Hypothalamus (tissue), 51 donors: ENCODE measurements at places on chromosomes 16 and 17.
A peak's percentile ranks its signal among the peaks of the same experiment; 100 is the strongest.

DNA sequence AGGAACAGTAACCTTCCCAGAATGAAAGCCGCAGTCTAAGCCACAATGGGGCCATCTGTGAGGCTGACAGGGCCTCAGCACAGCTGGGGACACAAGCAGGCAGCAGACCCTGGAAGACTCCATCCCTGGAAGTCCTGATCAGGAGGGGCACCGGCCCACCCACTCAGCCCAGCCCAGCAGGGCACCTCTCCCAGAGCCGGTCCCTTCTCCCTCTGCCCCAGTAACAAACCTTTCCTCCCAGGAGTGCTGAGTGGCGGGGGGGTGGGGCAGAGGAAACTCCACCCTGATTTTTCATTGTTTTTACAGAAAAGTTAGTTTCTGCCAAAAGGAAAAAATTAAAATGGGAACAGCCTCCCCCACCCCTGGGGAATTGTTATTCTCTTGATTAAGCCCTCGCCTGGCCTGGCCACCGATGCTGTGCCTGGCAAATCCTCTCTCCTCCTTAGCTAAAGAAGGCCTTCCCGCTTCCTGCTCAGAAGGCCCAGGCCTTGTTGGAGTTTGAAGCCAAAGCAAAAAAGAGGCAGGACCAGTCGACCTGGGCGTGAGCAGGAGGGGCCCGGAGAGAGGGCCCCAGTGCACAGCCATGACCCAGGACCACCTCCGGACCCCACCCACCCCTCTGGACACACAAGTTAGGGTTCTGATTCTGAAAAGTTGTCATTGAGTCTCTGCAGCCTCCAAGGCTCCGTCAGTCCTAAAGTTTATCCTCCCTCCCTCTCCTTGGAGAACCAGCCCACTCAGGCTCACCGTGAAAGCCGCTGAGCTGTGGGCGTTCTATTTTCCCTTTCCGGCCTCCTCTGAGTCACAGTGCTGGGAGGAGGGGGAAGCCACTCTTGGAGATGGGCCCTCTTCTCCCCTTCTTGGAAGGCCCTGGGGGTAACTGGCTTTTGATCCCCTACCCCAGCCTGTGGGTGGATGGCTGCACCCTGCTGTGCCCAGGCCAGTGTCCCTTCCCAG lies 128.4 kb upstream of the TNRC6C start:
- peak; percentile 57 for DNase-seq

DNA sequence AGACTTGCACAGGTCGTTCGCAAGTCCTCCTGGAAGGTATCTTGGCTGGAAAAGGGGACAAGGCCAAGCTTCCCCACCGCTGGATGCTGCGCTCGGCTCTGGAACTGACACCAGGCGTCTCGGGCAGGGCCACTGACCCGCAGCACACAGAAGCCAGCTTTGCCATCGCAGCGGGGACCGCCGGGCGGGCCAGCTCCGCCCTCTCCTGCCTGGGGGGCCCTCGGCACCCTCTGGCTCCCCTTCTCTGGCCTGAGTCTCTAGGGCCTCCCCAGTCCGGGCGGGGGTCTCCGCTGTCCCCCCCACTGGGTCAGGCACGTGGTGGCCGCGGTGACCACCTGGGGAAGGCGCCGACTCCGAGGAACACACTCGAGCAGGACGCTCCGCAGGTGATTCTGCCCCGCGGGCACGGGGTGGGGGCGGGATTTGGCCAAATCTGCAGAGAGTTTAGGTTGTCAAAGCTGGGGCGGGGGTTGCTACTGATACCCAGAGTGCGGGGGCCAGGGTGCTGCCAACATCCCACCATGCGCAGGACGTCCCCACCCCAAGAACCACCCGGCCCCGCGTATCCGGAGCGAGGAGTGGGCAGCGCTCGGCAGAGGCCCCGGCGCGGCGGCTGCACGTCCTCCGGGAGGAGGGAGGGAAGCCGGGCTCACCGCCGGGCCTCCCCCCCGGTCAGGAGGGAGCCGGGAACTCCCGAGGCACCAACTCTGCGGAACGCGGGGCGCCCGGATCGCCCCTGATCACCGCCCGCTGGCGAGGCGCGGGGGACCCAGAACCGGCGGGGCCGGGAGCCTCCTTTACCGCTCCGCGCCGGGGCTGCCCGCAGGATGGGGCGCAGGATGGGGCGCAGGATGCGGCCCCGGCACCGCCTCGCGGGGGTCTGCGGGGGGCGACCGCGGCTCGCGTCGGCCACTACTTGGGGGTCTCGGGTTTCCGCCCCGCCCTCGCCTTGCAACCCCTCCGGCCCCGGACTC lies 744 bp upstream of the METRNL start:
- no peak for DNase-seq

GRCh38 chr17:80359422-80360110 lies 55.4 kb upstream of the ENDOV start:
- no peak for DNase-seq

DNA sequence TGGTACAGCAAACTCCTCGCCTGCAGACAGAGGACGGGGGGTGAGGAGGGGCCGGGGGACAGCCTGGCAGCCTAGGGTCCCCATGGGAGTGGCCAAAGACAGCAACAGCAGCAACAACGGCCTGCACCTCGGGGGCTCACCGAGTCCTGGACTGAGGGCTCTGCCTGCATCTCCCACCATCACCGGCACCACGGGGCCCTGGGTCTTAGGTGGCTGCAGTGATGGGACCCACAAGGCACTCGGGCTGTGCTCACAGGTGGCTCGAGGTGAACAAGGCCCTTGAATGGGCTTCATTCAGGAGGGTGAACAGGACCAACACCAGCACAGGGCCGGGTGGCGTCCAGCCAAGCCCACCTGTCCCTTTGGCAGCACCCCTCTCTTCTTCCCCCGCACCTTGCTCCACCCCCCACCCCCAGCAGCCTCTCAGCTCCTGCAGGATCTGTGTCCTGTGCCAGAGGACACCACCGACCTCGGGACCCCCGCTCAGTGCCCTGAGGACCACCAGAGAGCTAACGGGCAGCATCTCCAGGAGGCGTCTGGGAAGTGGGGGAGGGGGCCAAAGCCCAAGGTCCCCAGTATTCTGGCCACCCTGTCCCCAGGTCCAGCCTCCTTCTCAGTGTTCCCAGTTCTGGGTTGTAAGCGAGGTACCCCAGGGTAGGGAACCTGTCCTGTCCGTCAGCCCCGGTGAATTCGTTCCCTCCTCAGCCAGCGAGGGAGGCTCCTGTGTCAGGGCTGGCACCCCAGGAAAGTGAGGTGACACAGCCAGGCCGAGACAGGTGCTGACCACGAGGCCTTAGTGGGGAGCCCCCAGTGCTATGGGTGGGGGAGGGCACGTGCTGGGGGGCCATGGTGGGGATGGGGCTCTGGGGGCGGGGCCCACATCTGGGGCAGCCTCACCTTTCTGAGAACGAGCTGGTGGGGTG lies 94.3 kb downstream of the TBC1D16 start:
- no peak for DNase-seq

DNA sequence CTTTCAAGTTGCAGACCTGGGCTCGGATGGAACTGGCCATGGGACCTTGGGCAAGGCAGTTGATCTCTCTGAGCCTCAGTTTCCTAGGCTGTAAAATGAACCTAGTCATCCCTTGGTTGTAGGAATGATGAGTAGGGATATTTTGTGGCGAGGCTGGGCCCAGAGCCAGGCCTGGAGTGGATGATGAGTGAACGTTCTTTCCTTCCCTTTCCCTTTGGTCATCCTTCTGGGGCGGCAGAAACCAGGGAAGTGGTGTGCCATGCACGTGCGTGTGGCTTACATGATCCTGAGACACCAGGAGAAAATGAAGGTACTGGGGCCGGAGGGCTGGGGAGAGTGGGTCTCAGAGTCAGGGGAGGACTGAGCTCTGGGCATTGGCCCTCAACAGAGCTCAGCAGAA lies 8.4 kb downstream of the FBRS start:
- no peak for DNase-seq

DNA sequence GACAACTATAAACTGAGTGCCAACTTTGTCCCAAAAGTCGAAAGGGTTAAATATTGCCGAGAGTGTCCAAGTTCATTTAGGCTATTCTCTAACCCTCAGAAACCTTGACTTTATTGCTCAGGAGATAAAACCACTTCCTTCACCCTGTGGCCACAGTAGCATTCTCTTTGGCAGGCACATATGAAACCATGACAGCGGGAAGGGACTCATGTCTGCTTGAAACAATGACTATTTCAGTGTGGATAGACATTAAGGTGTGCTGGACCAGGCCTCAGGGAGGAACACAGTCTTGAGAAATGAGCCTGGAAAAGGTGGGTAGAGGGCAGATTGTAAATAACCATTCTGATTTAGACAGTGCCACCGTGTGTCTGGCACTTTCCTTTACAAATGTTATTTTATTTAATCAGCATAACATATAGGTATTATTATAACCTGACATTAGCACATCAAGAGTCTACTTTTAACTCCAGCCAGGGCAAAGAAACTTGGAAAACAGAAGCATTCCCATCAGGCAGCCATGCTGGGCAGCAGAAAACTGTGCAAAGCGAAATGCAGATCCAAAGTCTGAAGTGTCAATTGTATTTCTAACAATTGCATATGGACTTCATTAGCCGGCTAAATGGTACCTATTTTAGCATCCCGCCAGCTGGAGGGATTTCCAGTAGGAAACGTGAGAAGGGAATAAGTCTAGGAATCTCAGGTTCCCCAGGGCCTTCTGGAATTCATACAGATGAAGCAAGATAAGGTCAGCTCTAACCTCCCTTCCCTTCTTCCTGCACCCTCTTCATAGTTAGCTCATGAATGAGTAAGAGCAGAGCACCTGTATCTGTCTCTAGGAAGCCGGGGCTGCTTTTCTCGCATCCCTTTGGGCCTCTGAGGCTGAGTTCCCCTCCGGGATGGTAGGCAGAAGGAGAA lies 212.8 kb upstream of the ELAC2 start:
- DNase-seq = no peak

- no peak for DNase-seq
Observed at GRCh38 chr16:25052530-25052929, 37.4 kb upstream of the ARHGAP17 start.

- DNase-seq = no peak
Observed at GRCh38 chr17:47732399-47733046, 513 bp upstream of the TBX21 start.

DNA sequence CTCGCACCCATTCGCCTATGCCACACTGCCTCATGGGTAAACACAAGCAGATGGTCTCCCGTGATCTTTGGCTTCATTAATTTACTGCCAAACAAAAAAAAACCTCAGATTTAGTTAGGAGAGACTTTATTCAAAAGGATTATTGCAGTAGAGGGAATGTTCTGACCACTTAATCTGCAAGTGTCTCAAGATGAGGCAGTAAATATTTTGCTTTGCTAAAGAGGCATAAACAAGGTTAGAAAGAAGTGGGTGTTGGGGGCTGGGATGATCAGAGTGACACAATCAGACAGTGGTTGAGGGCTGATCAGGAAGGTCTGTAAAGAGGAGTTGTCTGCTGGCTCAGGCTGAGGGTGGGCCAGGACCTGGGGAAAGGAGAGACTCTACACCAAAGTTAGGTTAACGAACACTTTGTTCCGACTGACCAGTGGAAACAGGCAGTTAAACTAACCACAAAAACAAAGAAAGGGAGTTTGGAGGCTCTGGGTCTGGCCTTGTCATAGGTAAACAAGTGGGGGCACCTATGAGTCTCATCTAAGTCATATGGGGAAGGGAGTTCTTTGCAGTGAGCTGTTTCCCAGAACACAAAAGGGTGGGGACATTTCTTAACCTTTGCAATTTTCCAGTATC lies 28.5 kb downstream of the HSD17B2 start:
- no peak for DNase-seq

DNA sequence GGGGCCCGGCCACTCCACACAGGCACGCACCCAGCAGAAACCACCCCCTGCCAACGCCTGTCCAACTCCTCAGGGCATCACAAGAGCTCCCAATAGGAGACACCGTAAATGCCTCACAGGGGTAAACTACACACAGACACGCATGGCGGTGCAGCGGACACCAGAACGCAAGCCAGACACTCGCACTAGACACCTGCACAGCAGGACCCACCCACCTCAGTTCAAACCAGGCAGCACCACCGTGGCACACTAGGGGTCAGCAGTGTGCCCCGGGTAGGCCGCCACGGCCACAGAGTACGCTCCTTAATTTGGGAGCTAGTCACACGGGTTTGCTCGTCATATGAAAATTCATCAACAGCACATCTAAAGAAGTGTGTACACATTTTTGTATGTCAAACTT lies 3.4 kb downstream of the SLC38A10 start:
- DNase-seq = no peak

- no peak for DNase-seq
Observed at GRCh38 chr17:57888311-57889216, 38.7 kb upstream of the MRPS23 start.

DNA sequence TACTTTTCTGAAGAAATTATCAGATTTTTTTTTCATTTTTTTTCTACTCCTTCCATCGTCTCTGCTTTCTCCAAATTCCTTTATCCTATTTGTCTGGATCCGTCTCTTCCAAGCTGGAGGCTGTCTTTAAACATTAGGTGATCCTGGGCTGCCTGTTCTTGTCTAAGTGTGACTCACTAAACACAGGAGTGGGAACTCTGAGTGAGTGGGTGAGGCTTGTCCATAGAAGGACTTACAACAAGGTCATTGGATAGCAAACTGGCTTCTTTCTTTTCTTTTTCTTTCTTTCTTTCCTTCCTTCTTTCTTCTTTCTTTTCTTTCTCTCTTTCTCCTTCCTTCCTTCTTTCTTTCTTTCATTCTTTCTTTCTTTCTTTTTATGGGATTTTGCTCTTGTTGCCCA lies 18.2 kb downstream of the ALOX15 start:
- no peak for DNase-seq

DNA sequence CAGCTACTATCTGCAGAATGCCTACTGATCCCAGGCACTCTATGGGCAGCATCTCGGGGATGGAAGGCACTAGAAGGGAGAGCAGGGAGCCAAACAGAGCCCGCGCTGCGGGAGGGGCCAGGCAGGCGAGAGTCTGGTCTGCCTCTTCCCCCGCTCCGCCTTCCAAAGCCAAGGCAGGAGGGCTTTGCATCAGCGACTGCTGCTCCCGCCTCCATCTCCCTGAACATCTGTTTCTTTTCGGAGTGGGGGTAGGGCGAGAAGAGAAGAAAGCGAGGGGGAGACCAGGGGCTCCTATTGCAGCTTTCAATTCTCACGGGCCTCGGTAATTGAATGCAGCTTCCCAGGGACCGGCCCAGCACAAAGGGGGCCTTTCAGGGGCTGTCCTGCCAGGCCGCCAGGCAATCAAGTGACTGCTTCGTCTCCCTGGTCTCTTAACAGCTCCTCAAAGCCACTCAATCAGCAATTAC lies 31.4 kb upstream of the CDC42EP4 start:
- DNase-seq = peak; percentile 69

DNA sequence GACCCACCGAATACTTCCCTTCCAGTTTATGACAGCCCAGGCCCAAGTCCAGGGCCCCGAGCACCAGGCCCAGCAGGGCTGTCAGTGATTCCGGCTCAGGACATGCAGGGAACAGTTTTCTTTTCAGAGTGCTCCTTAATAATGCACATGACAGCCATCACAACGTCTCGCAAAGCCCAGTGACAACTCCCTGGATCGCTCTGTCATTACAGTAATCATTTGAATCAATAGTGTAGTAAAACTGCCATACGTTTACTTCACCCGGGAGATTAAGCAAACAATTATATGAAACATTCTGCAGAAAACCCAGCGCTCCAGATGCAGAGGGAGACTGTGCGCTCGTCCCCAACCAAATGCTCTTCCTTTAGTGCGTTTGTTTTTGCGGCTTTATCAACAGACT lies 162.6 kb upstream of the CDH13 start:
- no peak for DNase-seq

GRCh38 chr17:76726776-76727718 lies at the start of gene METTL23:
TSS of gene METTL23 (plus strand) at chr17:76726839. CDS start at chr17:76729711, 2,872 bp downstream.
- peak; percentile 63 for DNase-seq
